ENCODE measurements at places on chromosomes 12 and 14.

DNA sequence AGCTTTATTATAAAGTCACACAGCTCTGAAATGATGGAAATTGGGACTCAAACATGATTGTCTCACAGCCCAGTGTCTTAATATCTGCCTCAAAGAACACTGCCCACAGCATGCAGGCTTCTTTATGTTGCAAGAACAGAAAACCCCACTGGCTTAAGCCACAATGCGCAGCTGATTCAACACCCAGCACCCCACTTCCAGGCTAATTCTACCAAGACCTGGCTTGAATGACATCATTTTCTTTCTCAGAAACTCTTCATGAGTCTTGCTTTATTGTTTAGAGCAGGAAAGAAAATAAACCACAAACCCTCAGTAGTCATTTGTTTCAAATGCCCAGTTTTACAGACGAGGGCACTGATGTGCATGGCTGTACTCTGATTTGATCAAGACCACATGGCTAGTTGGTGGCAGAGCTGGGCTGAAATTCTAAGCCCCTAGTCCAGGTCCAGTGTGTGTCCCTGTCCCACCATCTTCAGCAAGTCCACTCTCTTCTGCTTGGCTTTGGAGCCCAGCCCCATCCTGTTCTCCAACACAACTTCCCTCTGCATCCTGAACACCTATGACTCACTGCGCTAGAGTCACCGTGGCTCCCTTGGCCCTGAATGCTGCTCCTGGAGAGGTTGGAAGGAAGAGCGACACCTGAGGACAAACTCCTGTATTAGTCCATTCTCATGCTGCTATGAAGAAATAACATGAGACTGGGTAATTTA, 50.3 kb upstream of the SRSF5 start:
- no peak for DNase-seq

- no peak for DNase-seq
Measured at GRCh38 chr14:63963439-63963838, 110.6 kb downstream of the SYNE2 start.

- no peak for DNase-seq
Measured at GRCh38 chr12:162467-163307, 51.3 kb downstream of the SLC6A12 start.

GRCh38 chr12:106866426-106867080, 89.2 kb upstream of the TMEM263 start:
- DNase-seq = no peak

GRCh38 chr12:101172316-101172715, 37.7 kb downstream of the SLC5A8 start:
- no peak for DNase-seq

DNA sequence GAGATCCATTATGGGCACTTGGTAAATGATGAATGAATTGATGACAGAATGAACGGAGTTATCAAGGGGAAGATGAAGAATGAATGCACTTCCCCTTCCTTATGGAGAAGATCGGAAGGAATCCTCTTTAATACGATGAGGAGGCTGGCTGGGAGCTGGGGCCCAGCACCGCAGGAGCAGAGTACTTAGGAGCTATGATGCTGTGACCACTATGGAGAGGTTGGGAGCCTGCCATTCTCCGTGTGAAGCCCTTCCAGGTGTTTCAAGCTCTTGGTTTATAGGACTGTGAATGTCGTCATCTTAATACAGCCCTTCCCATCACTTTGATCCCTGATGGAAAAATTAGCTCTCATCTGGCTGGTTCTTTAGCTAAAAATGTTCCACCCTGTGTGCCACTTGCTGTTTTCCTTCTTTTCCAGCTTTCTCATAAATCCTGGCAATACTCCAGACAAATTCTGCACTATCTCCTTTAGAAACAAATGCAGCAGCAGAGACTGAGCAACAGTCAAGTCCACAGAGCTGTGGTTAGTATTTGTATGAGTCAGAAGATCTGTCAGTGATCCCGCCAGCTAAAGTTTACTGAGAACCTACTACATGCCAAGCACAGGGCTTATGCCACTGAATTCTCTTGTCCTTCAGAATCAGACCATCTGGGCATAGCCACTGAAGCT, 263.1 kb upstream of the CRY1 start:
- no peak for DNase-seq

DNA sequence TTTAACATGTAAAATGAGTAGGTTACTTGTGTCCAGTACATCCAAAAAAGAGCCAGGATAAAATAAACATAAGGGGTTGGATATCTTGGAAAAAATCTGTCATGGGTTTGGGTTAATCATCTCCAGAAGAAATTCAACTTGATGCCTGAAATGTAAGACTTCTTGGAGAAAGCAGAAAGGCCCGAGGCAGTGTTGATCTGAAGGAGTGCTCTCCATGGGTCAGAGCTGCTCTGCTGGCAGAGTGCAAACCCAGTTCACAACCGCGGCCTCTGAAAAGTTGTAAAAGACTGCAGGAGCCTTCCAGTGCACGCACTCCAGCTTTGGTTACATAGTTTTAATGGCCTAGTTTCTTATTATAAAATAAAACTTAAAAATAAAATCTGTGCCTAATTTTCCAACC, 97.3 kb upstream of the ALX1 start:
- DNase-seq = no peak

DNA sequence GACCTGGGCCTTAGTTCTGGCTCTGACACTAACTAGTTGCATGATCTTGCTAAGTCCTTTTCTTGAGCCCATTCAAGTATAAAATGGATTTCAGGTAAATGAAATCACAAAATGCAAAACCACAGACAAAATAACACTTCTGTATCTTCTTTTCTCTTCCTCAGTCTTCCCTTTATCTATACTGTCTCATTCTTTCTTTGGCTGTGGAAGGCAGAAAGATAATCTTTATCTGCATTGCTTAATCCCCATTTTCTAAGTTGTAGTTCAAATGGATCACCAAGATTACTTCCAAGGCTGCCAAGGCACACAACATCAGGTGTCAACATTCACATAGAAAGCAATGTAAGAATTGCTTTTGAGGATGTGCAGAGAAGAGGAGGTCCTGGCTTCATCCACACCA, 30.3 kb downstream of the TESPA1 start:
- DNase-seq = no peak

DNA sequence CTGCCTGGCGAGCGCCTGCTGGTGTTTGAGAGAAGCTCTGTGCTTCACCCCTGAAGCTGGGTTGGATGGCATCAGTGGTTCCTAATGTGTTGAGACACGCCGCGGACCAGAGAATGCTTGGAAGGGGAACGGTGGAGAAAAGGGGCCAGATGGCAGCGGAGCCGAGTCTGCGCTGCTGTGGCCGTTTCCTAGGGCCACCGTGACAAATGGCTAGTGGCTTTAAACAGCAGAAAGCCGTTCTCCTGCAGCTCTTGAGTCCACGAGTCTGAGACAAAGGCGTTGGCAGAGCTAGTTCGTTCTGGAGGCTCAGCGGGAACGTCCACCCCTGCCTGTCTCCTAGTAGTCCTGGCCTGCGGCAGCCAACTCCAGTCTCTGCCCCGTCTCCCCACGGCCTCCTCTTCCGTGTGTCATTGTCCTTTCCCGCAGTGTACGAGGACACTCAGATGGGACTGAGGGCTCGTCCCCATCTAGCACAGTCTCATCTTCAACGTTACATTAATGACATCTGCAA, 103.6 kb downstream of the ADGRD1 start:
- no peak for DNase-seq

- DNase-seq = no peak
Measured at GRCh38 chr14:92471919-92472318, 41.7 kb upstream of the RIN3 start.

- DNase-seq = no peak
Measured at GRCh38 chr12:48640854-48641253, 41.2 kb downstream of the KANSL2 start.

DNA sequence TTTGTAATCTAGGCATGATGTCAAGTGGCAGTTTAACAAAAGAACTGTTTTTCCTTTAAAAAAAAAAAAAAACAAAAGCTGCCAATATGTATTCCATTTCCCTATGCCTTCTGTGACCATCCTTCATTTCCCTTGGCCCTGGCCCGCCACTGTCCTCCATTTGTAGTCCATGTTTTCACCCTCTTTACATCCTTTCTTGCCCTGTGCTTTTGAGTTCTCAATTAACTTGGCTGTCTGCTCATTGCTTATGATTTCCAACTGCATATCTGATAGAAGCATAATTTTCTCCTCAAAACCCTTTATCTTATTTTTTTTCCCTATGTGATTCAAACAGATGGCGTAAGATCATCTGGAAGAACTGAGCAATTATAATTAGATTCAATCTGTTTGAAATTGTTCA, 297.5 kb downstream of the NAV3 start:
- DNase-seq = no peak

DNA sequence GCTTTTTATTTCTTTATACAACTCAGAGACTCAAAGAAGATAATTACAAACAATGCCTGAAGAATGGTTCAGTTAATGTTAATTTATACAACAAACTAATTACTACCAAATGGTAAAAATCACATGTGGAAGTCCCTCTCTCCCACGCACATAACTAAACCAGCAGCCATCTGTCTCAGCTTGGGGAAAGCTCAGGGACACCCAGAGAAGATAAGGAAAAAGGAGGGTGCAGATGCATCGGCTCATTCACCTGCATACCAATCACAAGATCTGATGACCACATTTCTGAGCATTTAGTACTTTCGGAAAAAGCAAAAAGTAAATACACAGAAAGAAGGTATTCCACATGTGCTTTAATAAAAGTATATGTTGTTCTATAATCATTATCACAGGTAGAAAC, 136.3 kb downstream of the SOX5 start:
- no peak for DNase-seq

DNA sequence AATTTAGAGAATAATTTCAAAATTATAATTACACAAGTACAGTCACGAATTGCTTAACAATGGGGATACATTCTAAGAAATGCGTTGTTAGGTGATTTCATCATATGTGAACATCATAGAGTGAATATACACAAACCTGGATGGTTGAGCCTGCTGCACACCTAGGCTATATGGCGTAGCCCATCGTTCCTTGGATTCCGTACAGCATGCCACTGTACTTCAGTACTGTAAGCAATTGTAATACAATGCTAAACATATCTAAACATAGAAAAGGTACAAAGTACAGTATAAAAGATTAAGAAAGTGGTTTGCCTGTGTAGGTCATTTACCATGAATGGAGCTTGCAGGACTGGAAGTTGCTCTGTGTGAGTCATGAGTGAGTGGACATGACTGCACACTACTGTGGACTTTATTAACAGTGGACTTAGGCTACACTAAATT, 286.2 kb downstream of the CACNA1C start:
- no peak for DNase-seq

DNA sequence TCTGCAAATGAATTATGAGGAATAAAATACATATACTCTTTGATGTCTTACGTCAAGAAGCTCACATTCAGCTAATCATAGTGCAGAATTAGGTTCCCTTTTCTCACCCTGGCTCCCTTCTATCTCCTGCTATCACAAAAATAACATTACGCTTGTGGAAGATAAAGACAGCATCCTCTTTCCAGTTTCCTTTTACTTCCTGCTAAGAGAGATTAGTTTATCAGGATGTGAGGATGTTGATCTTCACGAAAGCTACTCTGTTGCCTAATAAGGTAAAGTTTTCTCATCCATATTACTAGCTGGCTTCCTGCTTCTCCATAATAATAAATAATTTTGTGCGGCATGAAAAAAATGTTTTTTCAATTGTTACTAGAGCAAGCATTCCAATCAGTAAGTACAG, 217.7 kb upstream of the DCN start:
- no peak for DNase-seq

DNA sequence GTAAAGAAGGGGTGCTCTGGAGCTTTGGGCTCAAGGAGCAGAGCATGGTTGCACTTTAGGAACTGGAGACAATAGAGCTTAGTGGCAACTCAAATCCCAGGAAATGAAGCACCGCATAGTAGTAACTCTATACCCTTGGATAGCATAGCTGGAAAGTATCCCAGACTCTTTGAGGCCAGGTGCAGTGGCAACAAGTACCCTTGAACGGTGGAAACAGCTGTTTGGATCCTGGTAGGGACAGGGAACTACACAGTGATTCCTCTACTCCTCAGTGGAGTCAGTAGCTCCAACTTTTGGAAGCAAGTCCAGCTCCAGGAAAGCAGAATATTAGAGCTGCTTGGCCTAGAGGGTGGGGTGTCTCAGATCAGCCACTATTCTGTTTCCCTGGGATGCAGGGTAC, 129.0 kb upstream of the WSCD2 start:
- no peak for DNase-seq

GRCh38 chr14:54000341-54000811, 43.8 kb upstream of the BMP4 start:
- DNase-seq = no peak

DNA sequence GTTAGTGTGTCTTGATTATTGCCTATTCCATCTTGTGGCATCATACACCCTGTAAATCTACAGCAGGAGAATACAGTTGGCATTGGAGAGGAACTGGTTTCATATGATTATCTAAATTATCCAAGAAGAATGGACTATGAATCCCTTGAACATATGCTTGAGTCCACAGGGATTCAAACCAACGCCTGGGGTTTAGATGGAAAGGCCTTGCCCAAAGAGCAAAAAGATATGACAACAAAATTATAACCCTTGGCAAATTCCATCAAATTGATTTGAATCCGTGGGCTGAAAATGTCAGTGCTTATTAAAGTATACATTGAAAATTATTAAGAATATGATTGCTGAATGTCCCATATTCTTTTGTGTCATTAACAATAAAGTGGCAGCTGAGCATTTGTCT, 108.2 kb downstream of the PDE3A start:
- DNase-seq = no peak

DNA sequence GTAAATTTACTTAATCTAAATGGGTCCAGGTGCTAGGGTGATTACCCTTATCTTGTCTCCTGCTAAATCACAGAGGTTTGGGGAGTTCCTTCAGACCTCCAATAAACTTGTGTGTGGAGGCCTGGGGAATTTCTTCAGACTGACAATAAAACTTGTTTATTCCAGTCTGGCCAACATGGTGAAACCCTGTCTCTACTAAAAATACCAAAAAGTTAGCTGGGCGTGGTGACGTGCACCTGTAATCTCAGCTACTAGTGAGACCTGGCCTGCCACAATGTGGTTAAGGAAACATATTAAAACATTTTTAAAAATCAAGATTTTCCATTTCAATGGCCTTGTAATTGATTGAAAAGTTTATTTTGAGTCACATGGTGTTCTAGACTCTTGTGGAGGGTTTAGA, 126.9 kb upstream of the FGD4 start:
- no peak for DNase-seq

DNA sequence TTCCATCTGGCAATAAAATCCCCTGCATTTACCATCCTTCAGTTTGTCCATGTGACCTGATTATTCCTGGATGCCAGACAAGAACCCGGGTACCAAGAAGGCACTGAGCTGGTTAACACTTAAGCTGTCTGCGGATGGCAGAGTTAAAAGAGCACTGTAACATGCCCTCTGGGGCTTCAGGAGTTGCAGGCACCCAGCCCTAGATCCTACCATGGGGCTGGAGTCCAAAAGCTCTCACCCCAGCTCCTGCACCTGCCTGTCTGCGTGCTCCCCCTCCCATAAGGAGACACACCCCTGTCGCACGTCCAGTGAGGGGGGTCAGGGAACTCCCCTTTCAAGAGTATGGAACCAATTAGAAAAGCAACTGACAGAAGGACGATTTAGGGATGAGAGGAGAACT, 14.6 kb upstream of the FBXO34 start:
- no peak for DNase-seq

DNA sequence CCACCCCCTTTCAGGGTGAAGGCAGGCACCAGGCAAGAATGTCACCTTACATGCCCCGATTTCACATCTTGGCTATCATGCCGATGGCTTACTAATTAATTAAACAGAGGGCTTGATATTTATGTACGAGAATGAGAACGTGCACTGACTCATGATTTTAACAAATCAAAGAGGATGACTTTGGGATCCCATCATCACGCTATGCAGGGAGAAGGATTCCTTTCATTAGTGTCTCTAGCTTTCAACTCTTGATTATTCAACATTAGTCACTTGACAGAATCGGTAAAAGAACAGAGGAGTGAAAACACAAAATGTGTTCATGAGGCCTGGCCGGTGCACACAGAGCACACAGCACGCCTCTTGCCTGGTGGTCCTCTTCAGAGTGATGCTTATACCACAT, 80.6 kb downstream of the PRKAB1 start:
- no peak for DNase-seq

Data from stimulated activated CD4-positive, alpha-beta T cell treated with anti-CD3 and anti-CD28 coated beads, Interleukin-1b, Interleukin-23, amount 100 ng/mL, for 1 hour (primary cell).